ENCODE measurements at places on chromosomes 5 and 9.

DNA sequence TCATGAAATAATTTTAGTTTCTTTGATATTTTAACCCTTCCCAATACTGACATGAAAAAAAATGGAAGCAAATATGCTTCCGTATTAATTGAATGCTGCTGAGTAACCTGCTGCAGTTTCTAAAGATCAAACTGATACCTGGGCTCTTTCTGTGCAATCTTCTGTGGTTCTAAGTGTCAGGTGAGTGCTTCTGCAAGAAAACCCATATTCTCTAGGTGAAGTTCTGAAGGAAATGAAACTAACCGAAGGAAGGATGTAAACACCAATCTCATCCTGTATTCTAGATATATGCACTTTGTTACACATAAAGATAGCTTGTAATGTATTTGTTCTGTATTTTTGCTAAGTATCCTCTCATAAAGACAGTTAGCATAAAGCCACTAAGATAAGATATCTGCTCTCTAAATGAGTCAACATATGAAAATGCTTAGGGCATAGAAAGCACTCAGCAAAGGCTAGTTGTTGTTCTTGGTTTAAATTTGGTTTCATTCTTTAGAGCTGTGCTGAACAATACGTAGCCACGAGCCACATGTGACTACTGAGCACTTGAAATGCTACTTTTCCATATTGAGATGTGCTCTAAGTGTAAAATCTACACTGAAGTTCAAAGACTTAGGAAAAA is 52.0 kb downstream of the ITGA2 start:
- DNase-seq = peak; percentile 20

DNA sequence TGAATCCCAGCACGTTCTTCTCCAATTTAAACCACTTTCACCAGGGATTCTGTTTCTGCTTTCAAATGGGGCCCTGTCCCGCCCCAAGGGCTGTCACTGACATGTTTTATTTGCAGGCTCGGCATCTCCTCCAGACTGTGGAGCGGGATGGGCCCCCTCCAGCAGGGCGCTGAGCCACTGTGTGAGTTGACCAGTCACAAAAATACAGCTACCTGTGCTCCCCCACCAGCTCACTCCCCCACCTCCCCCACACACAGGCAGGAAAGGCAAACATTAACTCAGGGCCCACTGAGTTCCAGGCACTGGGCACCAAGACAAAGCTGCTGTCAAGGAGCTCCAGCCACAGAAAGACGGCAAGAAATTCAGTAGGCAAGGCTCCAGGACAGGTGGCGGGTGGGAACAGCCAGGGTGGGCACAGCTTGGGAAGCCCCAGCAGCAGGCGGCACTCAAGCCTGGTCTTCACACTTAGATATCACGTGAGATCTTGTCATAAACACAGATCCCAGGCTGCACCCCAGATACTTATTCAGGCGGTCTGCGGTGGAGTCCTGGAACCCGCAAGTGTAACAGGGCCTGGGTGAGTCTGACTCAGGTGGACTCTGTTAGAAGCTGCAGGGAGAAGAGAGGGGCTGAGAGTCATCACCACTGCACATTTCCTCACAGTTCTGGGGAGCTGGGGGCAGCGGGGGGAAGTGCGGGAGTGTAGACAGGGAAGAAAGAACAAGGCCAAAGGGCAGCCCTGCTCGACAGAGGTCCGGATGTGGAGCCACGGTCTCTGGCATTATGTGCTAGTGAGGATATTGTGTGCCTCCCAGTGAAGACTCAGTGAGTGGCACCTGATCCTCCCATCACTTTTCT is 44.7 kb downstream of the OR2V1 start:
- DNase-seq = no peak

GRCh38 chr5:118628660-118629354 is 359.5 kb downstream of the DTWD2 start:
- no peak for DNase-seq

DNA sequence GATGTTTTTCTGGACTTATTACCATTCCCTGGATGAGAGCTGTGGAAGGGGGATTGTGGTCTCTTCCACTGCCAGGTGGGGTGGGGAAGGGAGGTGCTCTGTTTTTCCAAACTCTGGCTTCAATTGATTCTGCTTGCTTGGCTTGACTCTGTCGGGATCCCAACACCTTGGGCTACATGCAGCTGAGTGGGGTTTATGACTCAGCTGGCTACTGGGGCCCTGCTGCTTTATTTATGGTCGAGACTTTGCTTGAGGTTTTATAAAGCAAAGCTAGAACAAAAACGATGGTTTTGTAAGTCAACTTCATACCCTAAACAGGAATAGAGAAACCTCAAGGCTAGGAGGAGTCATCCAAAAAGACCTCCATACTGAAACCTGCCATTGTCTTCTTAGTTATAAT is 76.3 kb downstream of the AOPEP start:
- peak; percentile 68 for DNase-seq

DNA sequence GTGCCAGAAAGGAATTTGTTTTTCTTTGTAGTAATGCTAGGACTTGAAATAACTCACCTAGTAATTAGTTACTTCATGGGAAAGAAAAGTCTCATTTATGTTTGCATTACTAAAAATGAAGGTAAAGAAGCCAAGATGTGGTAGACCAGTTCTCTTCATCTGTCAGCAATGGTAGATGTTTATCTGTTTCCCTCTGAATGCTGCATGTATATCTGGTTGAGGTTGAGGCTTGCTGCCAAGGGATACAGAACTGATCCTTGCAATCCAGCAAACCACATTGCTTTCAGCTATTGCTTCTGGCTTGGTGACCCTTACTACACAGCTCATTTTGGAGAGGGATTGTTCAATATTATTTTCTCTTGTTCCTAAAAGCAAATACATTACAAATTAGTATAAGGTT is 73.6 kb downstream of the ZNF474 start:
- DNase-seq = no peak

DNA sequence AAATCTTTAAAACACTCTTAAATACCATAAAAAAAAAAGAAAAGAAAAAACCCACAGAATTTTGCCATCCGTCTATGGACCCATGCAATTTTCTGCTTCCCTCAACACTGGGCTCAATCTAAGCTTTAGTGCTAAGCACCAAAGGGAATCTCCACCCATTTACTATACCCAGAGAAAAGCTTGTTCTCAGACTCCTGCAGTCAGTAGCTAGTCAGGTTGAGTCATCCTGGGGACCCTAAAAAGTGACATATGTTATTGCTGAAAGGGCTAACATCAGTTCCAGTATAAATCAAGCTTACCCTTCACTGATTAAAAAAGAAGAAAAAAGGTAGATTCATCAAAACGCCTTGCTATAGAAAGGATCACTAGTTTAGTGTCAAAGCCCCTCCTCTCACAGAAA is 177.6 kb downstream of the MUSK start:
- DNase-seq = no peak

- DNase-seq = no peak
These were observed 935.9 kb upstream of the COX7C start for GRCh38 chr5:85681871-85682270.

GRCh38 chr9:134961331-134962064 is 43.8 kb upstream of the FCN1 start:
- no peak for DNase-seq

DNA sequence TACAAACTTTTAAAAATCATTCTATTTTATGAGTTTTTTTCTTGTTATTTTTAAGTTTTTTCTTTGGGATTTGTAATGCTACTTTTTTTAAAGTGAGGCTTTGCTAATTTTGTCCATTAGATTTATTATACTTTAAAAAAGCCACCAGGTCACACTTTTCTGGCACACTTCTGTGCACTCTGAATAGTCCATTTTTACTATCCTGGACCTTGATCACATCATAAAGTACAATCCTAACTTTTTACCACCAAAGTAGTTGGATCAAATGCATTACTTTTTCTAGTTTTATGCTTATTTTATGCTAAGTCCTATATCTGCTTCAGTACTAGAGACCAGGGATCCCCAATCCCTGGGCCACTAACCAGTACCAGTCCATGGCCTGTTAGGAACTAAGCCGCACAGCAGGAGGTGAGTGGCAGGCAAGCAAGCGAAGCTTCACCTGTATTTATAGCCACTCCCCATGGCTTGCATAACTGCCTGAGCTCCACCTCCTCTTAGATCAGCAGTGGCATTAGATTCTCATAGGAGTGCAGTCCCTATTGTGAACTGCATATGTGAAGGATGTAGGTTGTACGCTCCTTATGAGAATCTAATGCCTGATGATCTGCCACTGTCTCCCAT is 16.0 kb downstream of the FRRS1L start:
- no peak for DNase-seq

GRCh38 chr5:160353379-160353778 is 17.0 kb downstream of the C1QTNF2 start:
- no peak for DNase-seq

DNA sequence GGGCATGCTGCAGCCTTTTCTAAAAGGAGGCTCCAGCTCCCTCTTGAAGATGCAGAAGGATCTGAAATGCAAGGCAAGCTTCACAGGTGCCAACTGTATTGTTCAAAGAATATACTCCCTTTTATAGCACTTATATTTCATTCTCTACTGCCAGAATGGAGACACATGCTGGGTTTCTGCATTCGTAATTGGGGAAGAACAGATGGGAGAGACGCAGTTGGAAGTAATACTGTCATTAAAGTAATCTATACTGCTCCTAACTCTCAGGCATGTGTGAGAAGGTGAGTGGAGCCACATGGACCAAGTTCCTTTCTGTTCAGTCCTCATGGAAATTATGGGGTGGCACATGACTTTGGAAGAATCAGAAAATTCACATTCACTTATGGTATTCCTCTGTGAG is 226.4 kb downstream of the TRIM32 start:
- DNase-seq = no peak

All from GM13977 (cell line).